Progenitor cell of endocrine pancreas (in vitro differentiated cells): ENCODE measurements at places on chromosomes 1 and 21.

DNA sequence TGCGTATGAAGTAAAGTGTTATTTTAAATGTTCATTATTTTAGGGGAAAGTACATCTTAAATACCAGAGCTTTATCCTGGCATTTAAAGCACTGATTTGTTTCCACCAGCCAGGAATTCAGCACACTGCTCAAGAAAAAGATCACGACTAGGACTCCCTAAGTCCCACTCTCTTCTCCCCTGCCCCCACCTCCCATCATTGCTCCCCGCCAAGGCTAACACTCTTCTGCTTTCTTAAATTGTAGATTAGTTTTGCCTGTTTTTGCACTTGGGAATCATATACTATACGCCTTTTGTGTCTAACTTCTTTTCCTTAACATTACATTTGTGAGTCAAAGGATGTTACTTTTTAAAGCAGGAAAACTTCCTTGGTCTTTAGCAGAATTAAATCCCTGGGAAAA, 37.5 kb upstream of the C1orf105 start:
- DNase-seq, result no peak

DNA sequence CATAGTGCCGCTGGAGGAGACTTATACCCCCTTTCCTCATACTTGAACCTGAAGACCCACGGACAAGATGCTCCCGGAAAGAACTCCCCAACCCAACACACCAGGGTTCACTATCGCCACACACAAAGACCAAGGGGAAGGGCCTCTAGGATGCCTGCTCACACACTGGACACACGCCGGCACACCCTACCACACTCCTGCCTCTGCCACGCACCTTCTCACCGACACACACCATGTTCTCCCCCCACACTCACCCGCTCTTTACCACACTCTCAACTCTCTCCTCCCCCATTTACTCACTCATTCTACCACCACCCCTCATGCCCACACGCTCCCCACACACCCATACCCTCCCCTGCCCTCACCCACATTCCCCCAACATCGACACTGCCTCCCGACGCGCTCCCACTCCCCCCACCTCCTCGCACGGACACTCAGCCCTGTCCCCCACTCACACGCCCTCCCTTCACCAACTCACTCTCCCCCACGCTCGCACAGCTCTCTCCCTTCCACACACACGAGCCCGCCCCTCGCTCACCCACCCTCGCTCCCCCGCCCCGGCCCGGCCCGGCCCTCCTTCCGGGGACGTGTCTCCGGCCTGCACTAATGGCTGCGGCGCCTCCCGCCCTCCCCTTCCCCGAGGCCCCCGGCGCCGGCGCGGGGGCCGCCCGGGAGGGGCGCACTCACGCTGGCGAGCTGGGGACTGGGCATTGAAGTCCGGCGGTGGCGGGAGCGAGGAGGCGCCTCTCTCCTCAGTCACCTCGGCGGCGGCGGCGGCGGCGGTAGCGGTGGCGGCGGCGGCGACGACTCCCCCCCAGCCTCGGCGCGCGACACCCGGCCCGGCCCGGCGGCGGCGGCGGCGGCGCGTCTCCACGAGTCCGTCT, 626 bp downstream of the PTP4A2 start:
- DNase-seq, result peak; percentile 56

GRCh38 chr1:234932511-234933430, 195.9 kb downstream of the TOMM20 start:
- no peak for DNase-seq

DNA sequence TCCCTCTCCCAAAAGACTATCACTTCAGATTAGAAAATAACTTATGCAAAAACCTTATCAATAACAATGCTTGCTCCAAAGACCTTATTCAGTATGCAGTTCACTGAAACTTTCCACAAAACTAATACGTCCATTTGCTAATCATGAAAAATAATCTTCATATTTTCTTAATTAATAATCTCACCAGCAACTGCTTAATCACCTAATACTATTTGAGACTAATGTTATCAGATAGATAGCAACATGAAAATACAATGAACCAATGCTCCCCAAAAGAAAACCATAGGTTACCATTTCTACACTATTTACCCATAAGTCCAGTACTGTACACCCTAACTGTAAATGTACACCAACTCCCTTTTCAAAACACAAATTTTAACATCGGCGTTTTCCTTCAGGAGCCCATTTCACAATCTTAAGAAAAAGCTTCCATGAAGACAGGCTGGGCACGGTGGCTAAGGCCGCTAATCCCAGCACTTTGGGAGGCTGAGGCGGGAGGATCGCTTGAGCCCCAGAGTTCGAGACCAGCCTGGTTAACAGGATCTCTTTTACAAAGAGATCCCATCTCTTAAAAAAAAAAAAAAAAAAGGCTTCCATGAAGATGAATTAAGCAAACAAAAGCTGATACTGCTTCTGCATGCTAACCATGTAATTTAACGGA, 1.7 kb downstream of the GNB1 start:
- DNase-seq, result no peak

- no peak for DNase-seq
These were observed 186.1 kb upstream of the KLHDC7A start for GRCh38 chr1:18294437-18295176.

GRCh38 chr21:38853421-38853919, 47.7 kb downstream of the ETS2 start:
- DNase-seq, result no peak

DNA sequence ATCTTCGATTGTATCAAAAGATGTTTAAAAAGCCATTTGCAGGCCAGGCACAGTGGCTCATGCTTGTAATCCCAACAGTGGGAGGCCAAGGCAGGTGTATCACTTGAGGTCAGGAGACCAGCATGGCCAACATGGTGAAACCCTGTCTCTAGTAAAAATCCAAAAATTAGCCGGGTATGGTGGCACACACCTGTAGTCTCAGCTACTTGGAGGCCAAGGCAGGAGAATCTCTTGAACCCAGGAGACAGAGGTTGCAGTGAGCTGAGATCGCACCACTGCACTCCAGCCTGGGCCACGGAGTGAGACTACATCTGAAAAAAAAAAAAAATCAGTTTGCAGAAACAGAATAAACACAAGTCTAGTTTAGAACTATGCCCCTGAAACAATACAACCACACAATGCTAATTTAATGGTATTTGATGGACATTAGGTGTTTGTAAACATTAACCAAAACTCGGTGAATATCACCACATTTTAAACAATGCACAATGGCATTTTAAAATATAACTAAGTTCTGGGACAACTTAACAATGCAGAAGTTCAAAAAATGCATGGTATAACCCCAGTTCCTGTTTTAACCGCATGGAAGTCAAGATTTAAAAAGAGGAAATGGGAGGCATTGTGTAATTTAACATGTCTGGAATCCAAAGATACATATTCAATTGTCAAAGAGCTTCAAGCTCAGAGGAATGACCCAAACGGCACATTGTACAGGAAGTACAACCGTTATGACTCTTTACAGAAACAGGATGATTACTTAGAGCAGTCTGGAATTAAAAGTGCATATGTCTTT, 7.1 kb upstream of the PTTG1IP start:
- no peak for DNase-seq

GRCh38 chr1:40847023-40847745, 15.0 kb downstream of the CITED4 start:
- DNase-seq, result no peak

DNA sequence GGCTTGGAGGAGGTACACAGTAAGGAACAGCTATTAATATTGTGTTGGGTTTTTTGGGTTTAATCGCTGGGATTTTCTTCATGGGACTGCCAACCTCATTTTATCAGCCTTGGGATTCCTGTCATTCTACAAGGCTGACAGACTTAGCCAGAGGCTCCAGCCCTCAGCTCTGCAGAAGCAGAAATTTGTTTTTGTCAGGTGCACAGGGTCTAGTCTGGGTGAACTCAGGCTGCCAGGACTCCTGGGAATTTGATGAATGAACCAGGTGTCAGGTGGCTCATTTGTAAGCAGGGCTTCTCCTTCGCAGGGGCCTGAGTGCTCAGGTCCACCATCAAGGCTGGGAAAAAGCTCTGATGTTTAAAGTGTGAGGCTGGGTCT, 11.5 kb upstream of the ZNF362 start:
- DNase-seq, result no peak

DNA sequence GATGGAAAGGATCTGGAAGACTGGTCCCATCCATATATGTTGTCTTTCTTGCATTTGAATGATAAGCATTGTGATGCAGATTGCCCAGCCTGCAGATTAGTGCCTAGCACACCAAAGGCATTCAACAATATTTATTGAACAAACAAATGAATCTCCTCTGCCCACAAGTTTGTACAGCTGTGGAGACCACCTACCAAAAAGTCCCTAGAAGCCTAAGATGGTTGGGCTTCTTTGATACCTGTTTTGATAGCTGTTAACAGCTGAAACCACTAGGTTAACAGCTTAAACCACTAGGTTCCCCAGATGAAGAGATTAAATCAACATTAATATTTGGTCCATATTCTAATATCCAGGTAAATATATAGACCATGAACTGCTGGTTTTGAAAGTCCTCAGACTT, 9.8 kb downstream of the DUSP10 start:
- no peak for DNase-seq

DNA sequence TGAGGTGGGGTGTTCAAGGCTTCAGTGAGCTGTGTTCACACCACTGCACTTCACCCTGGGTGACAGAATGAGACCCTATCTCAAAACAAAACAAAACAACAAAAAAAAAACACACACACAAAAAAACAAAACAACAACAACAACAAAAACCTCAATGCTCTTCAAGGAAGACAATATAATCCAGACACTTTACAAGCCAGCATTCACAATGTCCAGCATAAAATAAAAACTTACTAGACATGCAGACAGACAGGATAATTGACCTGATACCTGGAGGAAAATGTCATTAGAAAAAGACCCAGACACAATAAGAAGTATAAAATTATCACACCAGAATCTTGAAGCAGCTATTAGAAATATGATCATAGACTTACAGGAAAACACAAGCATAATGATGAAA, 39.0 kb upstream of the BACE2 start:
- DNase-seq, result no peak

GRCh38 chr1:41404308-41404761, 43.1 kb downstream of the FOXO6 start:
- DNase-seq, result no peak

DNA sequence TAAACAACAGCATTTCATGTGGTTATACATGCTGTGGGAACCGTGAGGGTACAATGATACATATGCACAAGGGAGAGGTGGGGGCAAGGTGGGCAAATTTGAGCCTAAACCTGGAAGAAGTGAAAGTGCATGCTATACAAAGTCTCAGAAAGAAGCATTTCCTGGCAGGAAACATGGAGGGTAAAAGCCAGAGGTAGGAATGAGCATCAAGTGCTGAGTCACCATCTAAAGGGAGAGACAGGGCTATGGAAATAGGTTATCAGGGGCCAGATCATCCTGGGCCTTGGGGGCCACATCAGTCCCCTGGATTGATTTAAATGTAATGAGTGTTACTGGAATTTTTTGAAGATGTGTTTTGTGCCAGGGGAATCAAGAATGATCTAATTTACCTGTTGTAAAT, 60.1 kb upstream of the DAB1 start:
- no peak for DNase-seq

DNA sequence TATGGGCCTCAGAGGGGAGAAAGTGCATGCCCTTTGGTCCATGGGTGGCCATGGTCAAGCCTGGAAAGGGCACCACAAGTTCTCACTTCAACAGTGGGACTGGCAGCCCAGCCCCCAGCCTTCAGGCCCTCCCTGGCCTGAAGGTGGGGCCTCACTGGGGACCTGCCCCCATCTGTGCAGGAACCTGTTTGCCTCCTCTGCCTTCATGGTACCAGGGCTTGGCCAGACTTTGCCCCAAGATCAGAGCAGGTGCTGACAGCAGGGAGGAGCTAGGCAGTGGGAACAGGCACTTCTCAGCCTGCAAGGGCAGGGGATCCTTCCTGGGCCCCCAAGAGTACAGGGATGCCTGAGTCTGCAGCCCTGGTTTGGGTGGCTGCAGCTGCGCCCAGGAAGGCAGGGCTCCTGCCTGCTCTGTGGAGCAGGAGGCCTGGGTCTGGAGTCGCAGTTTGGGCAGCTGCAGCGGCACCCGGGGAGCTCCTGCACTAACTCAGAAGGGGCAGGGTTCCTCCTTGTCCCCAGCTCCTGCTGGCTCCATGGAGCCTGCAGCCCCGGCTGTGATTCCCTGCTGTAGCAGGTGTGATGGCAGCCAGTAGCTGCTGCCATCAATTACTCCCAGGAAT, 460.1 kb upstream of the NCAM2 start:
- no peak for DNase-seq

DNA sequence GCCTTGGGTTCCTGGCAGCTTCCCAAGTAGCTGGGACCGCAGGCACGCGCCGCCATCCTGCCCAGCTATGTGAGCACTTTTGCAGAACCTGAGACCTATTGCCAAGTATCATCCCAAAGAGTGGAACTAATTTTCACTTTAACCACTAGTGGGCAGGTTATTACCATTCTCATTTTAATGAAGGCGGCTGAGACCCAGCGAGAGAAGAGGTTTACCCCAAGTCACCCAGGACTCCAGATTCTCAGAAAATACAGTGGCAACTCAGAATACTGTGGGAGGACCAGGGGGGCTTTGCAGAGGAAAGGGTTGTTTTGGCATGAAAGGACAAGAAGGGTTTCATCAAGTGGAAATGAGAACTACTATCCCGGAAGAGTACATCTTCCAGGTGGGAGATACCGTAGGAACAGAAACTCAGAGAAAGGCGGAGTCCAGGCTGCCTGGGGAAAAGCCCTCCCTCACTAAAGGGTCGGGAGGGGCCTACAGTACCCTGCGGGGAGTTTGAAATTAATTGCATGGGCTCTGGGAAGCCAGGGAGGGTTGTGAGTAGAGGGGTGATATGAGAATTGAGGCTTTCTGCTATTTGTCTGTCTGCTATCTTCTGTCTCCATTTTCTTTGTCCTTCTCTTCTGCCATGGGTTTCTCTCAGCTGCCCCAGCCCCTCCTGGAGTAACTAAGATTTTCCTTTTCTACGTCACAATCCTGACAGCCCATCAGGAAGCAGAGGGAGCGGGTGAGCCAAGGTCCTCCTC, 7.2 kb upstream of the SEMA4A start:
- DNase-seq, result no peak

DNA sequence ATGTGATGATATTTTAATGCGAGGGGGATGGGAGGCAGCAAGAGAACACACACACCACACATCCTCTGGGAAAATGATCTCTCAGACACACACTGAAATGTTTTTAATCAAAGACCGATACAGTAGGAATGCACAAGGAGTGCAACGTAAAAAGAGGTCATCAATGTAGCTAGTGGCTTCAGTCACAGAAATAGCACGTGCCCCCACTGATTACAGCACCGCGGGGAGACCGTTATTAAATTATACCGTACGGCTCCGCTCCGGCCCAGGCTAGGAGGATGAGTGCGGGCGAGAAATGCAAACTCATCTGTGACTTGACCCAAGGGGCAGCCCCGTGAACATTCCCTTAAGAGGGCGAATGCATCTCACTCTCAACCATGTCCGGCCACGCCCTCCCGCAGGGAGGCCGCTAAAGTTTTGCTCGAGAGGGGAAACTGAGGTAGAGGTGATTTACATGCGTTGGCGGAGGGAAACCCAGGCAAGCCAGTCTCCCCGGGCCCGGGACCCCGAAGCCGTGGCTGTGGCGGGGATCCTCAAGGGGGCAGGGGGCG, 552 bp downstream of the UBR4 start:
- no peak for DNase-seq
